Activated CD4-positive, CD25-positive, alpha-beta regulatory T cell treated with anti-CD3 and anti-CD28 coated beads, Interleukin-2, amount 50 U/mL, for 24 hours (primary cell): ENCODE measurements at places on chromosomes 7 and 10.

- no peak for ATAC-seq
These were observed 1025.8 kb upstream of the LRRN3 start for GRCh38 chr7:110065121-110065520.

DNA sequence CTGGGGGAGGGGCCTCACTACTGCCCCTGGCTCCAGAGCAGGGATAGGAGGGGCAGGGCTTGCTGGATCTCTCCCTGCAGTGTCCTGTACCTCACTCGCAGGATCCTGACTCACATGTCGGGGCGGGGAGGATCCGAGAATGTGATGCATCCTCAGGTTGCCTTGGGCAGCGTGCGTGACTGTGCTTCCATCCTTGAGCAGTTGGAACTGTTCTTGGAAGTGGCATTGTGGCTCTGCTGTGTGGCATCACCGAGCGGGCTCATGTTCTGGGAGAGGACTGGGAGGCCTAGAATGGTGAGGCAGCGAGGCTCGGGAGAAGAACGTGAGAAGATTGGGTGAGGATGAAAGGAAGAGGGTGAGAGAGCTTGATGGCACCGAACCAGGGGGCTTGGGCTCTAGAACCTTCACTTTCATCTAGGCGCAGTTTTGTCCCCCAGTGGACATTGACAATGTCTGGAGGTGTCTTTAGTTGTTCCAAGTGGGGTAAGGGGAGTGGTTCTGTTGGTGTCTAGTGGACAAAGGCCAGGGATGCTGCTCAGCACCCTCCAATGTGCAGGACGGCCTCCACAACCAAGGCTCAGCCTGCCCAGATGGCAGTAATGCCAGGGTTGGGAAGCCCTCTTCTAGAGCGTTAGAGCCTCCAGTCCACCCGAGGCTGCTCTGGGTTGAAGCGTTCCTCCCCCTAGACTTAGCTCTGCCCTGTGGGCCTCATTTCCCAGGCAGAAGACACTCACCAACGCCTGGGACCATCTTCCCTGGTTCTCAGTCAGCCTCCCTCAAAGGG, 8.4 kb downstream of the RARRES2 start:
- ATAC-seq = no peak

DNA sequence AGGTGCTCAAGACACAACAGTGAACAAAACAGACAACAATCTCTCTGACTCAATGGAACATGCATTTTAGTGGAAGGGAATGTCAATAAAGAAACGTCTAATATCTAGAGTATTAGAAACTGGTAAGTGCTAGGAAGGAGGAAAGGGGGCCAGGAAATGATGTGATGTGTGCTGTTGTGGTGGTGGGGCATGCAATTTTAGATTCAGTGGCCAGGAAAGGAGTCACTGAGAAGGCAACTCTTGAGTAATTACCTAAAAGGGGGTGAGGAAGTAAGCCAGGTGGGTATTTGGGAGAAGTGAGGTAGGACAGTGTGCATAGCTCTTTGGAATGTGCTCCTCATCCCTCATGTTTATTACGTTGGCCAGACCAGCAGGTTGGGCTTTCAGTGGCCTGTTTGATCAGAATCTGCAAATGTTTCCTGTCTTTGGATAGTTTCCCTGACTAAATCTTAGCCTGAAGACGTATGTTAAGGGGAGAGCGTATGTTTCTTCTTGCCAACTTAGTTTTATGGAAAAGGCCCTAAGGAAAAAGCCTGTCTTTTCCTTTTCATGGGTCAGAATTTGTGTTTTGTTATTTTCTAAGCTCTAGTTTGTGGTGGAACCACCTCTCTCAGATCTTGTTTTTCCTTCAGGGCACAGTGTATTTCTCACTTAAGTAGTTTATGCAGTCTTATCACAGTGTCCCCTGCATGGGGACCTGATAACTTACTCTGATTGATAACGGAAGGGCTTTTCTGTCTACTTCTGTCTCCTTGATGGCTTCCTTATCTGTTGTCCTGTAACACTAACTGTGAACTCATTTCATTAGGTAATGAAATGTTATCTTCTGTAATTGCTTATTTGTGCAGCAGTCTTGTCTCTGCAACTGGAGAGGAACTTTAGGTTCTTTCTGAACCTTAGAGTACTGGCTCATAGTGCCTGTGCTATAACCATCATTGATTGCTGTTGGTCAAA, 203.7 kb downstream of the AUTS2 start:
- ATAC-seq = no peak

GRCh38 chr10:59276919-59277318, 85.4 kb downstream of the FAM13C start:
- ATAC-seq = no peak

GRCh38 chr7:83475420-83475819, 173.5 kb downstream of the SEMA3E start:
- no peak for ATAC-seq
